Subcutaneous preadipocyte (primary cell): ENCODE measurements at places on chromosomes 2 and 18. TPM values are rescaled to one million over a fixed set of nuclear protein-coding genes. Genes with fewer than 3 reads are reported as not detected.

The NAPG gene
- 30.1 and 36.4 TPM in 2 replicates for total RNA-seq

The DPP10 gene
- total RNA-seq = not detected in 2 replicates

The CPO gene
- total RNA-seq = under 0.01 and 0.20 TPM in 2 replicates

The KCNIP3 gene
- total RNA-seq = 2.9 and 3.1 TPM in 2 replicates

The SERPINB7 gene
- total RNA-seq = 0.59 TPM in 1 of 2 replicates, not detected in the other

The C2orf78 gene
- not detected in 2 replicates for total RNA-seq

The HOXD13 gene
- 1.6 TPM in 1 of 2 replicates, not detected in the other for total RNA-seq
